ENCODE measurements at places on chromosomes 7 and 10. TPM values are rescaled to one million over a fixed set of nuclear protein-coding genes. Genes with fewer than 3 reads are reported as not detected.

TRIM50 gene
- 0.28 TPM for total RNA-seq

FLNC gene
- total RNA-seq: 37.3 TPM

ACTR3C gene
- total RNA-seq: 12.9 TPM

GRCh38 chr10:80501381-80501912 lies 36.3 kb upstream of the SH2D4B start:
- no peak for DNase-seq

DNA sequence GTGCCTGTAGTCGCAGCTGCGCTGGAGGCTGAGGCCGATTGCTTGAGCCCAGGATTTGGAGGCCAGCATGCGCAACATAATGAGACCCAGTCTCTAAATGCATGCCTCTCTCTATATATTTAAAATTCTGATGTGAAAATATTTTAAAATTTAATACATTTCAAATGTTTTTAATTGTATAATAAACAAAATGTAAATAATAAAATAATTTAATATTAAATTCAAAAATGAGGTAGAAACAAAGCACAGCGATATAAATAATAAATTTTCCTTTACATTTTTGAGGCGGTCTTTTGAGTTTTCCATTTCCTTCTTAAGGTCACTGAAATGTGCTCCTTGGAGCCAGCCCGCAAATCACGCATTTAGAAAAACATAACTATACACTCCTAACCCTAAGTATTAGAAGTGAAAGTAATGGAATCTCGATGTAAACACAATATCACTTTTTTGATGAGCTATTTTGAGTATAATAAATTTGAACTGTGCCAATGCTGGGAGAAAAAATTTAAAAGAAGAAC lies 523 bp upstream of the CDK1 start:
- no peak for DNase-seq

- no peak for DNase-seq
Measured at GRCh38 chr10:121428867-121429266, 169.4 kb downstream of the FGFR2 start.

- DNase-seq: no peak
Measured at GRCh38 chr7:86999750-87000149, 59.7 kb downstream of the ELAPOR2 start.

- no peak for DNase-seq
Measured at GRCh38 chr7:28955718-28956607, 2.2 kb downstream of the TRIL start.

GRCh38 chr10:17743437-17743836 lies 8.6 kb upstream of the TMEM236 start:
- no peak for DNase-seq

DNA sequence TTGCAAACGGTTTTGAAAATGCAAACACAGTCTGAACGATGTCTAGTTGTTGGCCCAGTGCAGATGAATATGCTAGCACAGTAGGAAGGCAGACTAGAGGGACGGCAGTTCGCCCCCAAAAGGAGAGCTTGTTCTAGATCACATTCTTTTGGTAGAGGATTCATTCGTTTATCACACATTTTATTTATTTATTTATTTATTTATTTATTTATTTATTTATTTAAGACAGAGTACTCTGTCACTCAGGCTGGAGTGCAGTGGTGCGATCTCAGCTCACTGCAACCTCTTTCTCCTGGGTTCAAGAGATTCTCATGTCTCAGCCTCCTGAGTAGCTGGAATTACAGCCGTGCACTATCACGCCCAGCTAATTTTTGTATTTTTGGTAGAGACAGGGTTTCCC lies 59.4 kb upstream of the ZPBP start:
- no peak for DNase-seq

DNA sequence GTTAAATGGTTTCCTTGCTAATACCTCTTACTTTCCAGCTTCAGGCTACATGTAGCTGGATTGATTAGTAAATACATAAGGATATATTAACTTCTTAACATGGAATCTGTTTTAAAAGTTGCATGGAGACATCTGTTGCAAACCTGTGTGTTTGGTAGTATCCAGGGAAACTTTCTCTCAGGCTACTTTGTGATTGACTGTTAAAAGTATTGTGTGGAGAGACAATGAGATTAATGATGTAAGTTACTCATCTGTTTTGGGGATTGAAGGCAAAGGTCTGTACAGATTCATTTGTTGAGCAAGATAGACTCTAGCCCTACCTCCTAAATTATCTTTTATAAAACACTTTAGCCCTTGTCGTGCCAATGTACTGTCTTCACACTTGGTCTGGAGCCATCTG lies 6.6 kb downstream of the CREB5 start:
- no peak for DNase-seq
